ENCODE measurements at places on chromosomes 16 and 17. TPM values are rescaled to one million over a fixed set of nuclear protein-coding genes. Genes with fewer than 3 reads are reported as not detected.

The TP53TG3C gene
- total RNA-seq, result not detected

The EPOP gene
- 13.9 TPM for total RNA-seq

The OR2C1 gene
- not detected for total RNA-seq

The WNK4 gene
- total RNA-seq, result 1.6 TPM

The CA7 gene
- 0.27 TPM for total RNA-seq

GRCh38 chr16:17529982-17530760 is 59.4 kb upstream of the XYLT1 start:
- H3K27ac ChIP-seq, result no peak overlapping the region
- H3K36me3 ChIP-seq, result no peaks in the 10 kb centered on the region
- no peaks in the 10 kb centered on the region for H3K4me1 ChIP-seq
- no peak for DNase-seq
- no peak overlapping the region for H3K4me3 ChIP-seq
- H3K27me3 ChIP-seq, result no peaks in the 10 kb centered on the region

GRCh38 chr17:75704963-75705875 is 16.0 kb upstream of the ITGB4 start:
- H3K36me3 ChIP-seq, result peaks cover 38% of the 10 kb centered on the region
- H3K27ac ChIP-seq, result no peak overlapping the region
- peaks cover under 1% of the 10 kb centered on the region for H3K4me1 ChIP-seq
- no peak overlapping the region for H3K4me3 ChIP-seq
- H3K27me3 ChIP-seq, result no peaks in the 10 kb centered on the region

DNA sequence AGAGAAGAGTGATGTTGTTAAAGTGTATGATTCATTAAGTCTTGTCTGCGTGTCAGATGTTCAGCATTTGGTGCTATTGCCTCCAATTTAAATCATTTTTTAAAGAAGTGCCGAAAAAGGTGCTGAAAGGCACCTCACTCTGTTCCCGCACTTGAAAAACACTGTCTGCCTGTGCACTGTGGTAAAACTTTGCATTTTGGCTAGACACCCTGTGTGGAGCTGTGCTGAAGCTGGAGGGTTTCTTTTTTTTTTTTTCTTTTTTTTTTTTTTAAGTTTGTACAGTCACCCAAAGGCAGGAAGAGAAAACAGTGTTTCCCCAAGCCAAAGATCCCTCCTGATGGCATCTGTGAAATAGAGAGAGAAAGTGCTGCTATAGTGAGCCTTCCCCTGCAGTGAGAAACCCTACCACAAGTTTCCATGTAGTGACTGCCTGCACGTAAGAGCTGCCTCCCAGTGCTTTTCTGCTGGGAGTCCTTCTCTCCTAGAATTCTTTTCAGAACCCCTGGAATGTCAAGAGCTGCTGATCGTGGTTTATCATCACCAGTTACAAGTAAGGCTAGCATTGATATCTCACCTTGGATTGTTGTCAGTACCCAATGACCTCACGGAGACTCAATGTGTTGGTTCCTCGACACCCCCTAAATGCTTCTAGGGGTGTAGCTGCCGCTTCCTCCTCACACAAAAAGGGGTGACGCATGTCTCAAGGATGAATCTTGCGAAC is 116.0 kb upstream of the SOX9 start:
- no peaks in the 10 kb centered on the region for H3K27me3 ChIP-seq
- peak; percentile 12 for DNase-seq
- no peak overlapping the region for H3K4me3 ChIP-seq

DNA sequence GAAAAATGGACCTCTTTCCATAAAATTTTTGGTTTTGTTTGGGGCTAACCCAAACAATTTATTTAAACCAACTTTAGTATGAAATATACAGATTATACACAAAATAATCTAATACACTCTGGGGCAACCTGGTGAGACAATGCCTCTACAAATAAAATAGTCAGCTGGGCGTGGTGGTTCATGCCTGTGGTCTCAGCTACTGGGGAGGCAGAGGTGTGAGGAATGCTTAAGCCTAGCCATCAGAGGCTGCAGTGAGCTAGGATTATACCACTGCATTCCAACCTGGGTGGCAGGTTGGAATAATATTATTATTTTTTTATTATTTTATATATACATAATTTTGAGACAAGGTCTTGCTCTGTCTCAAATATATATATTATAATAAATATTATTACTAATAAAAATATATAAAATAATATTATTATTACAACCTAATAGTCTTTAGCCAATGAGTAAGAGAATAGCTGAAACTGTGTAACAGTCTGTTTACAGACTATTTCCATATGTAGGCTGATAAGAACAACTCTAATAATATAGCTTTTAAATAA is 50.5 kb downstream of the GLG1 start:
- peak; percentile 14 for DNase-seq
- no peaks in the 10 kb centered on the region for H3K27me3 ChIP-seq
- no peaks in the 10 kb centered on the region for H3K4me1 ChIP-seq

DNA sequence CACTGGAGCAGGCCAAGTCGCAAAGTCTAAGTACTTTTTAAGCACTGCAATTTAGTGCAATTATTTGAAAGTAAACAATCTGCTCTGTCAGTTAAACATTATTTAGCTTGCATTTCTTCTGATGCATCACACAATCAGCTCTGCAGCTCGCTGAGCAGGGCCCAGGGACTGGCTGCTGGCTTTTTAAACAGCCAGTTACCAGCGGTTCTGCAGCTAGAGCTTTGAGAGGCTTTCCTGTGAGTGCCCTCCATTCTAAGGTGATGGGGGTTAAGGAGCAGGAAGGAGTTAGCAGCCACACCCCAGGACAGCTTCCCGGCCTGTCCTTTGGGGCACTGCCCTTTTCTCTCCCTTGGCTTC is 154.3 kb downstream of the SALL1 start:
- H3K4me3 ChIP-seq, result no peak overlapping the region
- no peaks in the 10 kb centered on the region for H3K27me3 ChIP-seq
- no peaks in the 10 kb centered on the region for H3K4me1 ChIP-seq
- no peak for DNase-seq

GRCh38 chr16:88298833-88299745 is 83.7 kb upstream of the ZNF469 start:
- no peak overlapping the region for H3K4me3 ChIP-seq
- no peaks in the 10 kb centered on the region for H3K27me3 ChIP-seq
- DNase-seq, result no peak
- no peaks in the 10 kb centered on the region for H3K4me1 ChIP-seq
- no peaks in the 10 kb centered on the region for H3K36me3 ChIP-seq

DNA sequence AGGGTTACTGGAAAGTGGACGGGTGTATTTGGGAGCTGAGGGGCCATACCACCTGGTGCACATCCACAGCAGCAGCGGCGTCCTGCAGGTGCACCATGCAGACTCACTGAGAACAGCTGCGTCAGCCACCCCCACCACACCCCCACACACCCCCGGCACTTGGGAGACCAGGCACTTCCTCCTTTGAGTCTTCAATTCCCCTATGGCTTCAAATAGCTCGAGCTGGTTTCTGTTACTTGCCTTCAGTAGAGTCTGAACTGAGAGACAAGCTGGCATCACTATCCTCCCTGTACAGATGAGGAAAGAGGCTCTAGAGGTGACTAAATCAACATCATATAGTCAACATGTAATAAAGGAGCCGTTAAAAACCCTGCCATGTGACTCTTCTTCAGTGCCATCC is 15.4 kb downstream of the CUEDC1 start:
- no peaks in the 10 kb centered on the region for H3K27me3 ChIP-seq
- H3K4me3 ChIP-seq, result no peak overlapping the region
- peaks cover 20% of the 10 kb centered on the region for H3K4me1 ChIP-seq

- no peak for DNase-seq
- H3K27ac ChIP-seq, result no peak overlapping the region
- H3K36me3 ChIP-seq, result no peaks in the 10 kb centered on the region
- H3K27me3 ChIP-seq, result no peaks in the 10 kb centered on the region
Measured at GRCh38 chr16:88515925-88516594, 54.1 kb upstream of the ZC3H18 start.

All from cardiac muscle cell (in vitro differentiated cells and primary cell).